ENCODE measurements at places on chromosomes 5 and 9. TPM values are rescaled to one million over a fixed set of nuclear protein-coding genes. Genes with fewer than 3 reads are reported as not detected.

AIF1L gene
- total RNA-seq: not detected

GABRA6 gene
- not detected for total RNA-seq

PKN3 gene
- 4.6 TPM for total RNA-seq

TMEFF1 gene
- under 0.01 TPM for total RNA-seq

POLK gene
- total RNA-seq: 20.7 TPM

RCL1 gene
- total RNA-seq: 8.5 TPM

ARL14EPL gene
- 0.29 TPM for total RNA-seq

ROPN1L gene
- 1.8 TPM for total RNA-seq

CLTB gene
- 133 TPM for total RNA-seq

PCDHGB7 gene
- total RNA-seq: 4.3 TPM

FAM193B gene
- total RNA-seq: 17.6 TPM

CCNI2 gene
- not detected for total RNA-seq

SPATA6L gene
- not detected for total RNA-seq

HAVCR1 gene
- total RNA-seq: not detected

SHOC1 gene
- under 0.01 TPM for total RNA-seq

DAB2IP gene
- total RNA-seq: 10.7 TPM

Measured in myometrial cell (primary cell).